ENCODE measurements at places on chromosomes 1 and 21.

GRCh38 chr21:35697321-35697808 lies 363.0 kb downstream of the SETD4 start:
- no peak for DNase-seq

DNA sequence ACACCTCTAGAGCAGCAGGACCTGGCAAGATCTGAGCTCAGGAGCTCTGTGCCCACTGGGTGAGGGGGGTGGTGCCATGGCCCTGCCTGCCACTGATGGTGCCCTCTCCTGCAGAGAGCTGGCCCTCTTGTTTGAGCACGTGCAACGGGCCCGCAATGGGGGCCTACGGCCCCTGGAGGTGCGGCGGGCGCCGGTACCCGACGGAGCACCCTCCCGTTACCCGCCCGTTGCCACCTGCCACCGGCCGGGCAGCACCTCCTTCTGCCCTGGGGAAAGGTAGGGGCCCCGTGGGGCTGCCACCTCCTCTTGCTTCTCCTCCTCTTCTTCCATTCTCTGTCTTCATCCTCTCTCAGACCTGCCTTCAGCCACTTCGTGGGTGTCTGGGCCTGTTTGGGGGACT lies 38.2 kb downstream of the CITED4 start:
- DNase-seq: no peak

- DNase-seq: peak; percentile 80
Observed at GRCh38 chr1:9874959-9875635, 35.0 kb downstream of the CTNNBIP1 start.

GRCh38 chr1:151165281-151165737 lies 393 bp downstream of the LYSMD1 start:
- DNase-seq: no peak

DNA sequence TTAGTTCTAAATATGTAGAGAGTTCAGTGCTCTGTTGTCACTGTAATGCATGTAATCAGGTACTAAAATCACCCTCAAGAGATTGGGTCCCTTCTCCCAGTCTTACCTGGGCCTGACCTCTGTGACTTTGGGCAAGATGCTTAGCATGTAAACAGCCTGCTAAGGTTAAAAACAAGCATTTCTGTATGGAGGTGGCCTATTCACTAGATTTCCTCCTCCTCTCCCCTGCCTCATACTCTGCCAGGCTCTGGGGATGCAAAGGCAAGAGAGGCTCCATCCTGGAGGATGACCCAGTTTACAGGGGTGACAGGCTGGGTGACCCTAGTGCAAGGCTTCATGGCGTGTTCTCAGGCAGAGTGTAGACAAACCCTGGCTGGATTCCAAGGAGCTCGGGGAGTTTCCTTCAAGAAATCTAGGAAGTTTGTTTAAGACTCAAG lies 28.8 kb downstream of the VANGL2 start:
- no peak for DNase-seq

DNA sequence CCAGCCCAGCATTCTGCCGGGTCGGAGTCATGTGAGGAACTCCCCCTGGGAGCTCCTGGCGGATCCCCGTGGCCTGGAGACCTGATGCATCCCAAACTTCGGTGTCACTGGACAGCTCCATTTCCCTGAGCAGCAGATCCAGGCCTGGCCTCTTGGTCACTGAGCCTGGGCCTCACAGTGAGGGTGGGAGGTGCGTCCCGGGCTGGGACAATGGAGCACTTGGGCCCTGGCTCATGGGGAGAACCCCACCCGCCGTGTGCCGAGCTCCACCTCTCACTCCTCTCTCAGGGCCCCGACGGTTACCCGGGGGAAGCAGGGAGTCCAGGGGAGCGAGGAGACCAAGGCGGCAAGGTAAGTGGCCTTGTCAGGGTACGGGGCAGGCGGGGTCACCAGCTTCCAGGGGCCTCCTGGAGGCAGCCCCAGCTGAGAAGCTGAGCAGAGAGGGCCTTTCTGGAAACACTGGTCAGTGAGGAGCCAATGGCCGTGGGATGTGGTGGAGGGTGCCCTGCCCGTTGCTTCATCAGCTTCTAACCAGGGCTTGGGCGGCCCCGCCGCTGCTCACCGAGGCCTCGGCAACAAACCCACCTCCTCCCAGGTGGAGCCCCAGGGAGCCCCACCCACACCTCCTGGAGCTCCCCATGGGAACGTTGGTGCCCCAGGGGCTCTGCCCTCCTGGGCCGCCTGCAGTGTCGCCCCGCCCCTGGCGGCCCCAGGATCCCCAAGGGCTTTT lies 19.8 kb downstream of the COL6A2 start:
- DNase-seq: no peak

DNA sequence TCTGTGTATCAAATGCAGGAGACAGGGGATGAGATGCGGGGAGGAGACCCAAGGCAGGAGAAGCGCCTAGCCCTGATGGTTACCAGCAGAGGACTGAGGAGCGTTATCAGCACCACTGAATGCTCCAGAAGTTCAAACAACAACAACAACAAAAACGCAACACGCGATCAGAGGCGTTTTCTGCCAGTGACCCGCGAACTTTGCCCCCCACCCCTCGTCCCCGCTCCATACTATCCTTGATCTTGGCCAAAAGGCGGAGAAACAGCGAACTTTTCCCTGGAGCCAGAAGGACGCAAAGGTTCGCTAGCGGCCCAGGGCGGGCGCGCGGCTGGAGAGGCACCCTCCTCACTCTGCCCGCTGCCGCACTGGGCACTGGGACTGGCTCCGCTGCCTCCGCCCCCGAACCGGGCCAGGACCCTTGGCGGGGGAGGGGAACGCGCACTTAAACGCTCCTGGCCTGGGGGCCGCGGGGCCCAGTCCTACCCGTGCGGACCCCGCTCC lies 699 bp downstream of the ECHDC2 start:
- no peak for DNase-seq

- DNase-seq: no peak
Observed at GRCh38 chr1:42137766-42138165, 15.4 kb upstream of the GUCA2B start.

GRCh38 chr1:78619446-78619802 lies 824 bp upstream of the IFI44L start:
- no peak for DNase-seq

- DNase-seq: no peak
Observed at GRCh38 chr1:234475167-234475793, 3.7 kb downstream of the TARBP1 start.

DNA sequence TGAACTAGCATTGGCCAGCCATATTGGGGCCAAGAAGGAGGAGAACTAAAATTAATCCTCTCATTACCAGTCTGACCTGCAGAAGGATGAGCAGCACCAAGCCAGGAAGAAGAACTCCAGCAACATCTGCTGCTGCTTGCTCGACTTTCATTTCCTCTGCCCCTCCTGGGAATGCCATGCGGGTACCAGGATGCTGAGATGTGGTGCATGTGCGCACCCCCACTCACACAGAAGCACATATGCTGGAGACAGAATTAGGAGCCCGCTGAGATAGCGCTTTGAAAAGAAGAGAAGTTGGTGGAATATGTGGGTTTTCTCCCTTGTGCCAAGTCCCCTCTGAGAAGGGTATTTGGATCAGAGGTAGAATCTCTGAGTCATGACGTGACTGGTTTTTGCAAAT lies 70.4 kb downstream of the PLXNA2 start:
- DNase-seq: no peak

DNA sequence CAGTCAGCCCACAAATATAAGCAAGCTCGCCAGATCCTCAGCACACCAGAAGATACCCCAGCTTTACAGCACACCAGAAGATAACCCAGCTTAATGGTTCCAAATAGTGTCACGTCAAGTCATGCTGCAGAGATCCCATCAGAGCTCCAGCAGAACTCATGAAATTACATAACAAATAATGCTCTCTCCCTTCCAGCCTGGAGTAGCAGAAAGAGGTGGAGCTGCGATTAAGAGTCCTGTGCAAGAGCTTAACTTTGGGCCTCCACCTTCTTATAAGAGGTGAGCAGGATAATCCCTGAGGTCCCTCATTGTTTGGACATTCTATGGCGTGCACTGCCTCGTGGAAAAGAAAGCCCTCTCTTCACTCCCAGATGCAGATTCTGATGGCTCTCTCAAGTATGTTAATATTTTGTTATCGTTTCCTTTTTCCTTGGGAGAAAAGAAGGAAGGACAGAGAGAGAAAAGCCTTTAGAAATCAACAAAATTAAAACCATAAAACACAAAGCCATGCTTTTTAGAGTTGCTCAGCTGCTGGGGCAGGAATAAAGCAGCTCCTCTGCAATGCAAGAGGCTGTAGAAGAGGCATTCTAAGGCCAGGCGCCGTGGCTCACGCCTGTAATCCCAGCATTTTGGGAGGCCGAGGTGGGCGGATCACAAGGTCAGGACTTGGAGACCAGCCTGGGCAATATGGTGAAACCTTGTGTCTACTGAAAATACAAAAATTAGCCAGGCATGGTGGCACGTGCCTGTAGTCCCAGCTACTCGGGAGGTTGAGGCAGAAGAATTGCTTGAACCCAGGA lies 59.1 kb downstream of the GLUL start:
- no peak for DNase-seq

DNA sequence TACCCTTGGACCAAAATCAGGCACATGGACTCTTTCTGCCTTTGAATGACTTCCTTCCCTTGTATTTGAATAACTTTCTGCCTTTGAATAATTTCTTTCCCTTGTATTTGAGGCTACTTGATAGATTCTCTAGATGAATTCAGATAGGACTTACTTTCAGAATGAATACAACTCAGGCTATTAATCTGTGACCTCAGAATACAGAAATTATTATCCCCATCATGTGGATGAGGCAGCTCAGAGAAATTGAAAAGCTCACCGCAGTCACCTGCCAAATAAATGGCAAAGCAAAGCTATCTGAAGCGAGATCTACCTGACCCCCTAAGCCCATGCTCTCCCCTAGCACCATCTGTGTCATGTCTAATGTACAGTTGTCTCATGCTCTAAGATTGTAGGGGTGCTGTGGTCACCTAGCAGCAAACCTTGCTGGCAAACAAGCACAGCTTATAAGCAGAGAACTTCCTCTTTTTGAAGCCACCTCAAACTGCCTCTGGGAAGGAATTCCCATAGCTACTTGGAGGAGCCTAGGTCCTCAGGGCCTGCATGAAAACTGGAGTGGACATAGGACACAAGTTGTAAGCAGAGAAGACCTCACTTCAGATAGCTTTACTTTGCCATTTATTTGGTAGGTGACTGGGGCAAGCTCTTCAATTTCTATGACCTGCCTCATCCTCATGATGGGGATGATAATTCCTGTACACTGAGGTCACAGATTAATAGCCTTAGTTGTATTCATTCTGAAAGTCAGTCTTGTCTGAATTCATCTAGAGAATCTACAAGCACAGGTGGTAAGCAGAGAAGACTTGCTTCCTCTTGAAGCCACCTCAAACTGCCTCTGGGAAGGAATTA lies 66.1 kb downstream of the FASLG start:
- DNase-seq: no peak

GRCh38 chr1:64878090-64878489 lies 88.3 kb downstream of the JAK1 start:
- no peak for DNase-seq

- no peak for DNase-seq
Observed at GRCh38 chr1:79117376-79117775, 110.8 kb upstream of the ADGRL4 start.
